ENCODE measurements at places on chromosomes 16 and 17. TPM values are rescaled to one million over a fixed set of nuclear protein-coding genes. Genes with fewer than 3 reads are reported as not detected.

MYO15A gene
- 2.5 TPM for total RNA-seq

RASD1 gene
- 7.4 TPM for total RNA-seq

PLD6 gene
- 5.4 TPM for total RNA-seq

TMC5 gene
- 0.49 TPM for total RNA-seq

RHBDL3 gene
- total RNA-seq, result 0.98 TPM

MT1M gene
- 0.74 TPM for total RNA-seq

SPECC1 gene
- total RNA-seq, result 45.2 TPM

ABCA5 gene
- 33.9 TPM for total RNA-seq

KRTAP4-1 gene
- not detected for total RNA-seq

BCAR1 gene
- total RNA-seq, result 17.2 TPM

NEUROD2 gene
- 74.5 TPM for total RNA-seq

TBC1D3E gene
- total RNA-seq, result not detected

TPSG1 gene
- not detected for total RNA-seq

HOXB5 gene
- not detected for total RNA-seq

HSPB9 gene
- total RNA-seq, result not detected

CACNG4 gene
- 44.0 TPM for total RNA-seq

PCGF2 gene
- 11.8 TPM for total RNA-seq

SLC5A11 gene
- not detected for total RNA-seq

FNDC8 gene
- not detected for total RNA-seq

TBC1D26 gene
- 1.2 TPM for total RNA-seq

CES3 gene
- 0.49 TPM for total RNA-seq

HEATR9 gene
- not detected for total RNA-seq

CORO1A gene
- total RNA-seq, result 19.2 TPM

IRX6 gene
- not detected for total RNA-seq

TNFRSF17 gene
- not detected for total RNA-seq

PYY gene
- total RNA-seq, result not detected

TMEM235 gene
- total RNA-seq, result not detected

CPHXL2 gene
- total RNA-seq, result not detected

DNAAF1 gene
- 0.25 TPM for total RNA-seq

NKD1 gene
- total RNA-seq, result 1.5 TPM

EMP2 gene
- total RNA-seq, result 3.0 TPM

DHRS7C gene
- total RNA-seq, result not detected

FAM20A gene
- total RNA-seq, result 4.7 TPM

PRPSAP1 gene
- total RNA-seq, result 53.6 TPM

C1QTNF1 gene
- total RNA-seq, result 0.98 TPM

Data from temporal lobe (tissue), 4 donors.